ENCODE measurements at places on chromosomes 12 and 14. TPM values are rescaled to one million over a fixed set of nuclear protein-coding genes. Genes with fewer than 3 reads are reported as not detected.

GRCh38 chr14:99769123-99769522 lies 24.1 kb upstream of the EML1 start:
- H3K36me3 ChIP-seq = no peaks in the 10 kb centered on the region
- no peak overlapping the region for H3K27ac ChIP-seq
- no peak for DNase-seq
- H3K4me1 ChIP-seq = no peaks in the 10 kb centered on the region
- no peak overlapping the region for H3K4me3 ChIP-seq
- peaks cover 24% of the 10 kb centered on the region for H3K27me3 ChIP-seq

DNA sequence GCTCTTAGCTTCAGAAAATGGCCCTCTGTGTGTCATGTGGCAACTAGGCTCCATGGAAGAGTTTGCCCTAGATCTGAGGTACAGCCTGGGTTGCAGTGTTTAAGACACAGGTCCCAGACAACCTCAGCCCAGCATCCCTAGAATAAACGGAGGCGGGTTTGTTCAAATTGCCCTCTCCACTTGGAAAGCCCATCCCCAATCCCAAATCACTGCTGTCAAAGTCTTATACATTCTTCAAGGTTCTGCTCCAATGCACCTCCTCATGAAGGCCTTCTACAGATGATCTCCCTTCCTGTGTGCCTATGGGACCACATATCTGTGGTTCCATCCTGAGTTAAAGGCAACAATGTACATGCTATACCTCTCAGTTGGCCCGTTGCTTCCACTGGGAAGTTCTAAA lies 289.8 kb downstream of the DPF3 start:
- H3K4me1 ChIP-seq = peaks cover 12% of the 10 kb centered on the region
- H3K27ac ChIP-seq = no peak overlapping the region
- H3K4me3 ChIP-seq = no peak overlapping the region
- DNase-seq = no peak
- H3K36me3 ChIP-seq = no peaks in the 10 kb centered on the region

DNA sequence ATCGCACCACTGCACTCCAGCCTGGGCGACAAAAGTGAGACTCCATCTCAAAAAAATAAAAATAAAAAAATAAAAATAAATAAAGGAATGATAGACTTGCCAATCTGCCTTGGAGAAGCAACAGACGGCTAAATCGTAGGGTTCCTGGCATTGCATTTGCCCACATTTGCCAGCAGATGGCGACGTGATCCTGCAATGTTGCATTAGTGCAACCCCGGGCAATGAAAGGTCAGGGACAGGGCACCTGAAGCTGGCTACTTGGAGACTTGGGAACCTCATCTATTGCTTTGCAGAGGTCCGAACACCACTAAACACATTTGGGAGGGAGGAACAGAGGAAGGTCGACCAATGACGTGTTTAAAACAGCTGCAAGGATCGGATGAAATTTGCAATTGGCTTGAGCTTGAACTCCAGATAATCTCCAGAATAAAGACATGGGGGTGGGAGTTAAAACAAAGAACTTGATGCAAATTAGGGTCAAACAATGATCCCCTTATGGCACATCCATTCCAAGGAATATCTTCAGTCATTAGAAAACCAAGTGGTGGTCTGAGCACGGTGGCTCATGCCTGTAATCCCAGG lies 34.6 kb downstream of the SPRING1 start:
- peak; percentile 78 for DNase-seq
- no peak overlapping the region for H3K27ac ChIP-seq
- no peak overlapping the region for H3K4me3 ChIP-seq
- peaks cover 2% of the 10 kb centered on the region for H3K27me3 ChIP-seq
- H3K36me3 ChIP-seq = no peaks in the 10 kb centered on the region

- no peak for DNase-seq
- H3K27ac ChIP-seq = no peak overlapping the region
- no peaks in the 10 kb centered on the region for H3K4me1 ChIP-seq
Measured at GRCh38 chr14:64954491-64955240, 12.1 kb upstream of the GPX2 start.

DNA sequence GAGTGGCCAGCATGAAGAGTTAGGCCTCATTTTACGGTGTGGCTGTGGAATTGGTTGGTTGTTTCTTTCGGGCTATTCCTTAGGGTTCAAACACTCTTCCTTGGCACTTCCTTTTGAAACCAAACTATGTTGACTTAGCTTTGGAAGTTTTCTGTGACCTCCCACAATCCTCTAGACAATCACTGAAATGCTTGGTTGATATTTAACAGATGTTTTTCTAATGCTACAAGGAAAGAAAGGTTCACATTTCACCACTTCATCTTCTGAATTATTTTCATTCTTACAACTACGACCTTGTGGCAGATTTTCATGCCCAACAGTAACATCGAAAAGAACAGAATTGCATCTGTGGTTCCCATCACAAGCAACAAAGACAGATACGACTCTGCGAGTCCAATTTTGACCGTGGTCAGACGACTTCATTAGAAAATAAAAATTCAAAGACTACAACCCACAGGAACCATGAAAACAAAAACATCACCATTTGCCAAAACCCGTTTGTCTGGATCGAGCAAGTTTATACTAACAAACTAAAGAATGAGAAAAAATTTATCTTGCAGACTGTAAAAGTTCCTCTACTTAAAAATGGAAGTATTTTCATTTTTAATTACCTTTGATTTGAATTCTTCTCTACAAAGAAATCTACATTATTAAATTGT lies 16.9 kb downstream of the PRKAB1 start:
- H3K4me1 ChIP-seq = no peaks in the 10 kb centered on the region
- DNase-seq = no peak
- H3K4me3 ChIP-seq = no peak overlapping the region
- peaks cover 50% of the 10 kb centered on the region for H3K36me3 ChIP-seq
- H3K27ac ChIP-seq = no peak overlapping the region
- no peaks in the 10 kb centered on the region for H3K27me3 ChIP-seq

GRCh38 chr12:132520421-132521199 lies 30.7 kb downstream of the FBRSL1 start:
- H3K4me3 ChIP-seq = no peak overlapping the region
- H3K36me3 ChIP-seq = peaks cover 2% of the 10 kb centered on the region
- H3K27ac ChIP-seq = no peak overlapping the region

GRCh38 chr14:83712418-83713129 lies 1817.4 kb upstream of the FLRT2 start:
- no peak overlapping the region for H3K4me3 ChIP-seq
- DNase-seq = no peak
- no peak overlapping the region for H3K27ac ChIP-seq
- no peaks in the 10 kb centered on the region for H3K36me3 ChIP-seq
- no peaks in the 10 kb centered on the region for H3K4me1 ChIP-seq

DNA sequence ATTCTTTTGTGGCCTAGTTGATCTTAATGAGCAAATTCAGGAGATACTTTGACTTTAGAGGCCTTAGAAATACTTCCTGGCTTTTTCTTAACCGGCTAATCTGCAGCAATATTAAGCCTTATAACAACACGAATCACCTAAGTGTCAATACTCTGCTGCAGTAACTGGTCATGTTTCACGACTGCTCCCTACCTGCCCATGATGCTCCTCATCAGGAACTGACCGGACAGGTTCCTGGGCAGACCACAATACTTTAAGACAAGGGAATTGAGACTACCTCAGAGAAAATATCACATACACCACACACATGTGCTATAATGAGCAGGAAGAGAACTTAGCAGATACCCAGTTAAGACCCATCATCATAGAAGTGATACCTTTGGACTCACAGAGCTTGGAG lies 211.9 kb upstream of the BMP4 start:
- no peak overlapping the region for H3K27ac ChIP-seq
- no peak overlapping the region for H3K4me3 ChIP-seq
- H3K4me1 ChIP-seq = no peaks in the 10 kb centered on the region
- H3K27me3 ChIP-seq = no peaks in the 10 kb centered on the region

- H3K36me3 ChIP-seq = no peaks in the 10 kb centered on the region
- no peaks in the 10 kb centered on the region for H3K27me3 ChIP-seq
- no peak overlapping the region for H3K27ac ChIP-seq
- no peak for DNase-seq
- no peaks in the 10 kb centered on the region for H3K4me1 ChIP-seq
Measured at GRCh38 chr14:70525691-70526090, 9.1 kb downstream of the ADAM20 start.

GRCh38 chr14:62253911-62254310 lies 491.7 kb downstream of the SNAPC1 start:
- no peak overlapping the region for H3K4me3 ChIP-seq
- DNase-seq = no peak
- H3K36me3 ChIP-seq = no peaks in the 10 kb centered on the region
- H3K4me1 ChIP-seq = no peaks in the 10 kb centered on the region
- H3K27me3 ChIP-seq = no peaks in the 10 kb centered on the region

- H3K36me3 ChIP-seq = no peaks in the 10 kb centered on the region
- H3K4me1 ChIP-seq = peaks cover 13% of the 10 kb centered on the region
- no peak for DNase-seq
- no peaks in the 10 kb centered on the region for H3K27me3 ChIP-seq
Measured at GRCh38 chr14:49593016-49593415, 5.7 kb upstream of the LRR1 start.

GRCh38 chr12:125676366-125676765 lies 611.1 kb downstream of the AACS start:
- H3K36me3 ChIP-seq = no peaks in the 10 kb centered on the region
- no peak overlapping the region for H3K4me3 ChIP-seq
- H3K4me1 ChIP-seq = no peaks in the 10 kb centered on the region

DNA sequence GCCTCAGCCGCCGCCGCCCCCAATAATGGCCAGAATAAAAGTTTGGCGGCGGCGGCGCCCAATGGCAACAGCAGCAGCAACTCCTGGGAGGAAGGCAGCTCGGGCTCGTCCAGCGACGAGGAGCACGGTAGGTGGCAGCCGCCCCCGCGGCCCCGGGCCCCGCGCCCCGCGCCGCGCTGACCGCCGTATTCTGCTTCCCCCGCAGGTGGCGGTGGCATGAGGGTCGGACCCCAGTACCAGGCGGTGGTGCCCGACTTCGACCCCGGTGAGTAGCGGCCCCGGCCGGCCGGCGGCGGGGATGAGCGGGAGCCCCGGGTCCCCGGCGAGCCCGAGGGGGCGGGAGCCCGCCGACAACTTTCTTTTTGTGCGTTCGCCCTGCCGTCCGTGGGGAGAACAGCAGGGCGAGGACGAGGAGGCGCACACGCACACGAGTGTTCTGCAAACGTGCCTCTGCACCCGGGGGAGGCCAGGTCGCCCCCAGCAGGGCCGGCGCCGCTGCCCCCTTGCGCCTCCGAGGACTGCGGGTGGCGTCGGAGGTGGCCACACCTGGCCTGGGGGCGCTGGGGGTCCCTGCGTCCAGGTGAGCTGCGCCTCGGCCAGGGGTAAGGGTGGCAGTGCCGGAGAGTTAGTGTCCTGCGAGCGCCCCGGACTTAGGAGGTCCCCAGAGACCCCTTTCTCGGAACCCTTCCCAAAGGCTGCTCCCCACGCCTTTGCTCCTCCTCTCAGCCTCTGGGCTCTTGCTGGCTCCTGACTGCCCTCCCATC lies 794 bp downstream of the RCOR1 start:
- no peaks in the 10 kb centered on the region for H3K27me3 ChIP-seq
- H3K27ac ChIP-seq = peak overlapping the region; percentile 84
- DNase-seq = peak; percentile 53
- peaks cover 33% of the 10 kb centered on the region for H3K4me1 ChIP-seq
- H3K36me3 ChIP-seq = peaks cover 16% of the 10 kb centered on the region
- H3K4me3 ChIP-seq = peak overlapping the region; percentile 93

DNA sequence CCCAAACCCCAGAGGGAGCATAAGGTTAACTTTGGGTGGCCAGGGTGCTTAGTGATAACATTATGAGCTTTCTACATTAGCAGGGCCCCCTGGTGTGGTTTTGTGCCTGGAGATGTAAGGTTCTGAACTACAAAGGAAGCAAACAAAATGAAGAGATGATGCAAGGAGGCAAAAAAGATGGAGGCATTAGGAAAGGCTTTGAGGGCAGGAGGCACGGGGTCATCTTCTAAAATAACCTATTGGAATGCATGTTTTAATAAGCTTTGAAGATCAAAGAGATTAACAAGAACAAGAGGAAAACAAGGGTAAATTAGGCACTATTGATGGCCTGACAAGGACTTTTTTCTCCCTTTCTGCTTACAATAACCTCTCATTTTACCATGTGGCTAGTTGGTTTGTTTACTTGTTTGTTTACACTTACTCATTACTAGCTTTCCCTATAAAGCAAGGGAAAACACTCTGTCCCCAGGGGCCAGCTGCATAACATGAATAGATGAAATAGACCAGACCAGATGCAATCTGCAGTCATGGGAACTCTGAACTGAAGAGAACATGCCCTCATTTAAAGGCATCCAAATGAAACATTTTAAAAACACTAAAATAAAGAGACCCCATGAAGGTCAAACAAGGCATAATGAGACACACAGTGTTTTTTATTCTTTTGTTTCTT lies 390.3 kb downstream of the DIO2 start:
- H3K4me3 ChIP-seq = no peak overlapping the region
- no peaks in the 10 kb centered on the region for H3K4me1 ChIP-seq
- H3K27me3 ChIP-seq = no peaks in the 10 kb centered on the region
- no peaks in the 10 kb centered on the region for H3K36me3 ChIP-seq

GRCh38 chr14:102389246-102389645 lies 26.5 kb downstream of the TECPR2 start:
- DNase-seq = no peak
- peaks cover 4% of the 10 kb centered on the region for H3K4me1 ChIP-seq
- H3K36me3 ChIP-seq = no peaks in the 10 kb centered on the region
- H3K27me3 ChIP-seq = no peaks in the 10 kb centered on the region
- no peak overlapping the region for H3K4me3 ChIP-seq

DNA sequence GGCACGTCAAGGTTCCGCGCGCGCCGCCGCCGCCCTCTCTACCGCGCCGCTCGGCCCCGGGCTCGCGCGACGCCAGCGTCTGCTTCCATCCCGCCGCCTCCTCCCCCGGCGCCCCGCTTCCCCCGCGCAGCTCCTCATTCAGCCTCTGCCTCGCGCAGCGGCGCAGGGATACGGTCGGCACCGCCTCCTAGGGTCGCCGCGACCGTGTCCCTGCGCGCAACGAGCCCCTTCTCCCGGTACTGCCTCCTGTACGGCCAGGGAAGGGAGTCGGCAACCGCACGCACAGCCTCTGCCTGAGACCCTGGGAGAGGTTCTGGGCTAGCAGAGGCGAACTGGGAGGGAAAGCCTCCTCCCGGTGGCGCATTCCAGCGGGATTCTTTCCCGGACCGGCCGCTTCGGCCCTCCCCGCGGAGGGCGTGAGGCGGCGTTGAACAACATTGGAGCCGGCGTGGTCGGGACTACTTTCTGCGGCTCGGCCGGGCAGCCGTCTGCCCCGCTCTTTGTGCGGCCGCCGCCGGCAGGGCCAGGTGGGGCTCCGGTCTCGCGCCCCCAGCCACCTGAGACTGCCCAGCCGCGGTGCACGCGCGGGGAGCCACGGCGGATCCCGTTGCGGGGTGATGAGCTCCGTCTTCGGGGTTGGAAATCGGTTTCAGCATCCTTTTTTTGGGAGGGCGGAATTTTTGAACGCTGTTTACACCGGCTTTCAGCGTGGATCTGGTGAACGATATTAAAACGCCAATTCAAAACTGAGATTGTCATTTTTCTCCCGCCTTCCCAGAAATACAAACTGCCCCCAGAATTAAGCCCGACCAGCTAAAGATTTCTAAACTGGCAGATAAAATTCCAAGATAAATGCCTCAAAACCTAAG lies at the start of gene LRP6:
Gene LRP6, minus strand, starts transcription at position 172 of the 869 bp plus-strand sequence. CDS start 309 bp downstream, outside the sequence.
- H3K4me3 ChIP-seq = peak within 1 kb of the TSS; percentile 81
- no peaks in the 10 kb centered on the region for H3K36me3 ChIP-seq
- H3K27ac ChIP-seq = peak within 1 kb of the TSS; percentile 97
- H3K27me3 ChIP-seq = no peaks in the 10 kb centered on the region
- no peaks in the 10 kb centered on the region for H3K4me1 ChIP-seq

The FSCB gene
- total RNA-seq = not detected

The PLBD2 gene
- 33.1 TPM for total RNA-seq

The LALBA gene
- not detected for total RNA-seq

The ADCY6 gene
- 1.0 TPM for total RNA-seq

The SERPINA10 gene
- total RNA-seq = not detected

The RDH16 gene
- 0.36 TPM for total RNA-seq

The ETFBKMT gene
- 1.4 TPM for total RNA-seq

The GYS2 gene
- not detected for total RNA-seq

The TTC6 gene
- not detected for total RNA-seq

The DPPA3 gene
- total RNA-seq = not detected

The RNASE3 gene
- not detected for total RNA-seq
